ENCODE measurements at places on chromosomes 7 and 10. TPM values are rescaled to one million over a fixed set of nuclear protein-coding genes. Genes with fewer than 3 reads are reported as not detected.

Gene HGF
- total RNA-seq, result 0.05 TPM

GRCh38 chr10:88037623-88038022, 174.2 kb downstream of the PTEN start:
- no peak for DNase-seq

Gene TRPV5
- total RNA-seq, result not detected

Gene OR13A1
- total RNA-seq, result not detected

DNA sequence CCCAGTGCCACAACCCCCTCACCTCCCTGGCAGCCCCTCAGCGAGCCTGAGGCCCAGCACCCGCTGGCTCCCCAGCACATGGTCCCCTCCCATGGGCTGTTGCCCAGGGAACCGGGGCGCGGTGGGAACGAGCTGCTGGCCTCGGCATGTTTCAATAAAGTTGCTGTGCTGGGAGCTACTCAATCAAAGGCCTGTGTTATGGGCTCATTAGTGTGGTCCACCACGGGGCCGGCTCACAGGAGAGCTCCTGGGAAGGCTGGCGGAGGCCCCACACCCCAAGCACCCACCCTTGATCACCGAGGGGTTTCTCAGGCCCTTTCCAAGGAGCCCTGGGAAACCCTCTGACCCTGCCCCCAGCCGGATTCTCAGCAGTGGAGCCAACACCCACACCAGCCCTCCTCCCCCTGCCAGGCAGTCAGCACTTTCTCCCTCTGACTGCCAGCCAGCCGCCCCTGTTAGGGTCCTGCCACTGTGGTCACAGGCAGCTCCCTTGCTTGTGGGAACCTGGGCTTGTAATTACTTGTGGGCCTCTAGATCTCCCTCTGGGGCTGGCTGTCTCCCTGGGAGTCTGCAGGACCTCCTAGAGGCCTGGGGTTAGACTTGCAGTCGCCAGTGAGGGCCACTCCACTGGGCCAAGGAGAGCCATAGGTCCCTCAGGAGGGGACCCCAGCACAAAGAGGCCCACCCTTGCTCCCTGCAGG, 24.8 kb upstream of the TRIM8 start:
- no peak for DNase-seq

- DNase-seq, result peak; percentile 32
These were observed 11.7 kb downstream of the CASP2 start for GRCh38 chr7:143299840-143300239.

DNA sequence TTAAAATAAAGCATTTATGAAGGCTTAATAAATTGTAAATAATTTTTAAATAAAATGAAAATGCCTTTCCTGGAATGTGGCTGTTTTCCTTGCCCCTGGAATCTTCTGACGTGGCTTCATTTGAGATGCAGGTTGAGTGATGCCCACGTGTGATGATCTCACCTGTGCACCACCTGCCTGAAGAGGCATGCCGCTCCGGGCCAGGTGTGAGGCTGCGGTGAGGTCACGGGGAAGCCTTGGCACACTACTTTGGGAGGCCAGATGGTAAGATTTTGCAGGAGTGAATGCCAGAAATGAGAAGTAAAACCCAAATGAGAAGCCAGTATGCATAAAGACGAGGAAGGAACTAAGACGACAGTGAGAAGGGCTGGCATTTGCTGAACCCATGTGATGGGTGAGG, 36.2 kb downstream of the GOT1 start:
- DNase-seq, result no peak

DNA sequence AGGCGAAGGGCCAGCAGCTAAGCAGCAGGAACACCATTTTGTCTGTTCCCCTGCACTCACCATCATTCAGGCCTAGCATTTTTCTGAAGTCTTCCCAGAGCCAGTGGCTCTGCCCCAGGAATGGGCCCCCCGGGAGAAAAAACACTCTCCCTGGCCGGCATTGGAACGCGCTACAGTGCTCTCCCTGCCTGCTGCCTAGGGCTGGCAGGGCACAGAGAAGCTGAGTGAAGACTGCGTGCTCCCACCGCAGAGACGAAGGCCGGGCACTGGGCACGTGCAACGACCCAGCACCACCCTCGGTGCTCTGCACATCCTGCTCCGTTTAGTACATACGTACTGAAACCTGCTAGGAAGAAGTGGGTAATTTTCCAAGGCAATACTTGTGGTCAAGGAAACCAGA, 34.4 kb downstream of the HSPA12A start:
- no peak for DNase-seq

DNA sequence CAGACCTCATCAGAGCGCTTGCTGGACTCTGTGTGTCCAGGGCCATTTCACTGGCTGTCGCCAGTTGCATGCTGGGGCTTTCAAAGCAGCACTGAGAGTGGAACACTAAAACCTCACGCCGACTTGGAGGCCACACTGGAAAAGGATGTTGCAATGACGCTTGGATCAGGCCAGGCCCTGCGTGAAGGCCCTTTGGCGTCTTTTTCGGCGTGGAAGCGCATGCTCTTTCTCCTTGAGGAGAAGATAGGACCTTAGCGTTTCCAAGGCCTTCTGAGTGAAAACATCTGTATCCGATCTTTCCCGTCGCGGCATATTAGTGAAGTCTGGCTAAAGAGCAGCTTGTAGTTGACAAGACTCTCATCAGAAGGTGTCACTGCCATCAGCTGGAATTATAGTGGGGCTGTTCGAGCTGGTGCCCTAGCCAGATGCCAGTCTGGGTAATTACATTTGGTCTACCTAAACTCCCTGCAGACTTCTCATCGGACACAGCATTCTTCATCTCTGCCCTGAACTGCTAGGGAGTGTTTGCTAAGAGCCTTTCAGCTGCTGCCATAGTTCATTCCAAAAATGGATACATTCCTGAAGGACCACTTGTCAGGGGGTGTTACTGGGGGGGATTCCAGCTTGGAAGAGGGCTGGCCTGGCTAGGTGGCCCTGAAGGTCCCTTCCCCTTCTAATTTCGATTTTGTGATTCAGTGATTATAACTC, 167.7 kb upstream of the TCF7L2 start:
- no peak for DNase-seq

Gene FAM3C
- total RNA-seq, result 49.1 TPM

DNA sequence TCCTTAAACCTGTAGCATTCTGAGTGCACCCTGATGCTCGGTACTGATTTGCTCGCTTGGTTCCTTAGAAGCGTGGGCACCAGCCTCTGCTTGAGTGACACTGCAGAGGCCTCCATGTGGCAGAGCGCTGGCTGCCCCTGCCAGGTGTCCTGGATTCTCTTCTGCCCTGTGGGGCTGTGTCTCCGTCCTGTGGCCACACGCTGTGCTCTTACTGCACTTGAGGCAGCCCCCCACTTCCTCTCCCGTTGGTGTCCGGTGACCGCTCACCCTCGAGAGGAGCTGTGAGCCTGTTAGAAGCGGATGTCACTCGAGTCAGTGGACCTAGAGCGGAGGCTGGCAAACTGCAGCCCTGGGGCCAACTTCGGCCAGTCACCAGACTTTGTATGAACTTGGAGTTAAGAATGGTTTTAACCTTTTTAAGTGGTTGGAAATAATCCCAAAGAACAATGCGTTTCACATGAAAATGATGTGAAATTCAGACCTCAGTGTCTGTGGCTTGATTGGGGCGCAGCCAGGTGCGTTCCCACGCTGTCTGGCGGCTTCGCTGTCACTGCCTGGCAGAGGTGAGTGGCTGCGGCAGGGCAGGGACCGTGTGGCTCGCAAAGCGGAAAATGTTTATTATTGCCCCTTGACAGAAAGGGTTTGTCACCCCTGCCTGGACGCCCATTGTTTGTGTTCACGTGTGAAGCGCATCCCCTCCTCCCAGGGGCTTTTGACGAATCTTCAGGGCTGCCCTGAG, 114.6 kb downstream of the CYTH3 start:
- DNase-seq, result no peak

GRCh38 chr7:4768597-4769569, 6.5 kb upstream of the AP5Z1 start:
- DNase-seq, result no peak

DNA sequence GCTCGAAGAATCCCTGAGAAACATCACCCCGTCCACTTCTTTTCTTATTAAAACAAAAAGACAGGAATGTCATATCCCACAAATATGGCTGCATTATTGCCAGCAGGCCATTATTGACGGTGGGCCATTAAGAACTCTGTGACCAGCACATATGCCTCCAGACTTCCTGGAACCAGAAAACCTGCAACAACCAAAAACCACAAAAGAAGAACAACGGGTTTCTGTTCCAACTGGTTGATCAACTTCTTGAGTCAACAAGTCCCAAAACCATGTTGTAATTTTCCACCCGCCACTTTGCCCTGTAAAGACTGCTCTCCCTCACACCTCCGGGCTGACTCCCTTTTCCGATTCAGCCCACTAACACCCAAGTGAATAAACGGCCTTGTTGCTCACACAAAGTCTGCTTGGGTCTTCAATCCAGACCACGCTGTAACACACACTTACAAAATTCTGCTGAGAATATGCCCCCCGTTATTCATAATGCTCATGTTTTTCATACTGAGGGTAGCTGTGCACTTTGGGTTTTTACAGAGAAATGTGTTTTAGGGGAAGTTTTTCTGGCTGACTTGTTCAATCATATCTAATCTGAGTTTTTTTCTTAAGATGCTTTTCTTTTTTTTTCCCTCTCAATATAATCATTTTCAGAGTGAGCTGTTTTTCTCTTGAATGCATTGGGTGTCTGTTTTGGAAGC, 20.7 kb downstream of the ZNF107 start:
- no peak for DNase-seq

Gene DNAH11
- 0.63 TPM for total RNA-seq

DNA sequence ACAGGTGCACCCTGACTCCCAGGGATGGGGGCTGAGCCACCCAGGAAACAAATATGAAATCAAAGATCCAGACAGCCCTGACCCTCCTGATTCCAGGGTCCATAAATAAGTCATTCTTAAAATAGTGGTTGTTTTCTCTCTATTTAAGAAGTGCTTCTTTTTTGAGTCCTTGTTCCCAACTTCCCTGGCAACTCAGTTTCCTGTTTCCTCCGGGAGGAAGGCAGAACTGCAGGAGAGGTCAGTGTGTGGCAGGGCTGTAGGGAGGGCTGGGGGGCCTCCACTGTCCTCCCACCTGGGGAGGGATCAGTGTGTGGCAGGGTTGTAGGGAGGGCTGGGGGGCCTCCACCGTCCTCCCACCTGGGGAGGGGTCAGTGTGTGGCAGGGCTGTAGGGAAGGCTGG, 88.7 kb upstream of the PDGFA start:
- DNase-seq, result no peak

- no peak for DNase-seq
These were observed 7.7 kb upstream of the ZNF783 start for GRCh38 chr7:149254181-149254858.

Gene ANKRD7
- total RNA-seq, result not detected

DNA sequence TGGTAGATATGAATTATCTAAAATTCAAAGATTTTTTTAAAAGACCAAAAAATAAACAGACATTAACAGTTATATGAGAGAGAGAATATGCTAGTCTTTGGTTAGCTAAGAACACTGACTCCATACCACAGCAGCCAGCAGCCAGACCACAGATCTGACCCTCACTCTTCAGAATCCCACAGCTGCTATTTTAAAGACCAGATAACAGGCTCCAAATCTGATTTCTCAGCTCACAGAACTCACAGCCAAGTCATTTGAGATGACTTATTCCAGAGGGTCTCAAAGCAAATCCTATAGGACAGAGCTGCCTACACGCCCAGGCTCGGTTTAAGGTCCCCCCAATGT, 20.4 kb downstream of the NUDCD3 start:
- DNase-seq, result no peak

Gene PTF1A
- total RNA-seq, result not detected

GRCh38 chr7:150973571-150974451, 4.3 kb downstream of the KCNH2 start:
- no peak for DNase-seq

- DNase-seq, result no peak
These were observed 61.7 kb downstream of the CSGALNACT2 start for GRCh38 chr10:43199684-43200537.

DNA sequence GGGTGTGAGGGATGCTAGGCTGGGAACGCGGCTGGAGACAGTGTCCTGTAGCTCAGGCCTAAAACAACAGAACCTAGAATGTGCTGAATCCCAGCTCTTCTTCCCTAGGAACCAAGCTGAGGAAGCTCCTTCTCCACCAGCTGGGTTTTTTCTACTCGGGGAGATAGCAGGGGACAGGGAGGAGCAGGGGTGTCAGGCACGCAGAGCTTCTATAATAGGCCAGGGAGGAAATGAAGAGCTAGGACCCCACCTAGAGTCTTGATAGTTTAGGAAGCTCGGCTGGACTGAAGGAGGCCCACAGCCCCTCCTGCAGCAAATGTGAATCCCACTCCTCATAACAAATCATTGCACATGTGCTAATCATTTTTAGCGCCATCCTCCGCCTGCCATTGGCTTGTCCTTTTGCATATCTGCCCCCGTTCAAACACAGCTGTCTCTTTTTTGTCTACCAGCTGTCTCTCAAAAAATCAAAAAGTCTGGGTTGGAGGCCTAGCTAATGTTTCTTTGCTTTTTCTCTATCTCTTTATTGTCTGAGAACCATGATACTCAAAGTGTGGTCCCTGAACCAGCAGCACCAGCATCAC, 24.1 kb upstream of the FAM180A start:
- DNase-seq, result no peak

Gene CPVL
- 32.9 TPM for total RNA-seq

GRCh38 chr10:73469579-73469978, 26.2 kb downstream of the PPP3CB start:
- no peak for DNase-seq

DNA sequence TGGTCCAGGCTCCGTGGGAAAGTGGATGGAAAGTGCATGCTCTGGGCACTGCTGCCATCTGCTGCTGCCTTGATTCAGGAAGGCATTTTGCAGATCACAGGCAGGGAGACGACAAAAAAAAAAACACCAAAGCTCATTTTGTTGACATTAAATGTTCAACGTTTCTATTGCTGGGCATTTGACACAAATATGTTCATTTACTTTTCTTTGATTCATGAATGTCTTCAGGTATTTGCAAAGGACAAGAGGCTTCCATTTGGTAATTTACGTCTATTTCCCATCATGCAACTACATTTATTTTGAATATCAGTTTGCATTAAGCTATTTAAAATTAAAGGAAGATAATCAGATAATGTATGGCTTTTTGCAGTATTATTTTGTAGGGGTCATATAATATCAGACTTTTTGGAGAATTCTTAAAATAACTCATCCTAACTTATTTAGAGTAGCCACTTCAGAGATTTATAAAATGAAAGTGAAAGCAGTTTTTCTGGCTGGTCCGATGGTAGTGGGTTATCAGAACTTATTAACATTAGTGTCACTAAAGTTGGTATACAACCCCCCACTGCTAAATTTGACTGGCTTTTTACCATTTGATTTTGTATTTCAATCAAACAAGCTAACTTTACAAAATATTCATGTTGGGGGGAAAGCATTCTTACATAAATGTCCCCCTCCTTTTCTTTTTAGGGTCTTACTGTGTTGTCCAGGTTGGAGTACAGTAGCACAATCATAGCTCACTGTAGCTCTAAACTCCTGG, 65.3 kb downstream of the PDIA4 start:
- no peak for DNase-seq

DNA sequence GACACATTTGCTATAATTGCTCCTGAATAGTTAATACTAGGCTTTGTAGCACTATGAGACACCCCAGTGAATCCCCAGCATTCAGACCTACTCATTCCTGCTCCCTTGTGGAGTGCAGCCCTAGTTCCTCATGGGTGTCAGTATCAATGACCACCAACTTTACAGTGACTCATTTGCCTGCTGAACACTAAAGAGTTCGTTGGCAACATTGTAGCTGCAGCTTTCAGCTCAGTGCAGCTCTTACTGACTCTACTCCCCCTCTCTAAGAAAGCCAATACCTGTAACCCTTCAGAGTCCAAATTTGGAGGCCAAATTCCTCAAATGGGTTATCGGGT, 127.1 kb upstream of the MTPN start:
- DNase-seq, result no peak

- no peak for DNase-seq
These were observed 31.8 kb upstream of the MSMB start for GRCh38 chr10:46077731-46078413.
